ENCODE measurements at places on chromosomes 5 and 9.

GRCh38 chr5:109146591-109146990 lies 263.2 kb downstream of the PJA2 start:
- no peak for DNase-seq

- DNase-seq, result no peak
Observed at GRCh38 chr5:83471405-83472212, at the start of gene VCAN. TSS of gene VCAN (plus strand) at chr5:83471744. CDS start at chr5:83483519, 11,775 bp downstream.

DNA sequence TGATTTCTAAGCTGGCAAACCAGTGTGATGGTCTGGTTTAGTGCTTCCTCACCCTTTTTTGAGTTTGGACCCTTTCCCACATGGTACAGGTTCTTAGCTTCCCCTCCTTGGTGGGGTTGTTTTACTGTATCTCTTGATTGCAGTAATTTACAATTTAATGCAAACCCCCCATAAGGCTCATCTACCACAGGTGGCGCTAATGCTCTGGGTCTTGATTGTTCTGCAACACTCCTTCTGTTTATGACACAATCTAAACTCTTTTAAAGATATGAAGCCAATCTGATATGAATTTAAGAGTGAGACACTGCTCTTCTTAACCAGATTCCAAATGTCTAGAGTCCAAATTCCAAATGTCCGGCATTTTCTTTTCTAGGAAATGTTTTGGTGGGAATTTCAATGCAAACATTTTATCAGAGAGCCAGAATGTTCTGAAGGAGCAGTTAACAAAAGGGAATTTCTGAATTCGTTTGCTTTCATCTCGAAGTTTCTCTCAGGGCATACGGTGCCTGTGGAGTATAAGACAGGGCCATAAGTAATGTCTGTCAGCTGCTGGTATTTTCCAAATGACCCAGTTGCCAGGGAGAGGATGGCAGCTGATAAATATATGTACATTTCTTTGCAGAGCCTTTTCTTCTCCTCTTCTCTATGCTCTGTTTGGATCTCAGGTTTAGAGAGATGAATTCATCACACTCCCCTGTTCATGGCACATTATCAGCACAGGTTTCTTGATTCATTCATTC lies 246.8 kb downstream of the ARHGAP26 start:
- DNase-seq, result no peak

GRCh38 chr5:30928956-30929355 lies 264.5 kb upstream of the CDH6 start:
- no peak for DNase-seq

GRCh38 chr5:6497262-6497661 lies 48.6 kb downstream of the UBE2QL1 start:
- DNase-seq, result no peak

DNA sequence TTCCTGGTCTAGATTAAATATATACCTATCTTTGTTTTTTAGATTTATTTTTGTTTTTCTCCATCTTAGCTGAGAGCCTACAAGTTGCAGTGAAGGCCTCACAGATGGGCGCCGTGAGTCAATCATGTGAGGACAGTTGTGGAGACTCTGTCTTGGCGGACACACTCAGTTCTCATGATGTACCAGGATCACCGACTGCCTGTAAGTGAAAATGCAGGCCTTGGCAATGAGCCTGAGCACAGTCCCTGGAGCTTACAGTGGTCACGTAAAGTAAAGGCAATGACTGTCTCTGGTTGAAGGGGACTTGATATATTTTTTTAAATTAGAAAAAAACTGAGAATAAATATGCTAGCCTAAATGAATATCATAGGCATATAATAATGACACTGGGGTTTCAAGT lies 271.9 kb downstream of the ARHGEF28 start:
- DNase-seq, result no peak

GRCh38 chr5:39979-40583 lies 51.9 kb upstream of the PLEKHG4B start:
- DNase-seq, result no peak

GRCh38 chr5:132785365-132785764 lies 8.3 kb upstream of the SEPTIN8 start:
- no peak for DNase-seq
